ENCODE measurements at places on chromosomes 7 and 10.

DNA sequence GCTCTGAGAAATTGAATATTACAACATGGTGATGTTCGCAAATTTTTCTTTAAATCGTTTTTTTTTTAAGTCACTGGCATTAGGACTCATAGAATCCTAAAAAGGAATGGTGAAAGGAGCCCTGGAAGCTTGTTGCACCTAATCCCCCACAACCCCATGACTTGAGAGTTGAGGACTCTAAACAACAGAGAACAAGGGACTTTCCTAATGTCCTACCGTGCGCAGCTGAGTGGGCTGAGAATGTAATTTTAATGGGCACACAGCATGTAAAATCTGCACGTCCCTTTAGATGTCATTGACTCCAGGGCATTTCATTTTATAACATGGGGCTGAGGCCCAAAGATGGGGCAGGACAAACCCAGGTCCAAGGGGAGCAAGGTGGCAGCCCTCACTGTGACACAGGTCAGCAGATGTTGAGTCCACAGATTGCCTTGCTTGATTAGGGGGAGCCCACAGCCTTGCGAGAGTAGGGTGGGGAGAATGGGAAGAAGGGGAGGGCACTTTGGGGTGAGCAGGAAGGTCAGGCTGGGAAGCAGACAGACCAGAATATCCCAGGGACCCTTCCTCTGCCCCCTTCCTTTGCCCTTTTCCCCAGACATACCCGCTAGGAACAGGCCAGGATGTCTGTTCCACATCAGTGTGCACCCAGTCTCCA is 208.4 kb upstream of the ZMIZ1 start:
- DNase-seq: no peak

- DNase-seq: no peak
Observed at GRCh38 chr7:151821226-151821625, 55.7 kb downstream of the PRKAG2 start.

DNA sequence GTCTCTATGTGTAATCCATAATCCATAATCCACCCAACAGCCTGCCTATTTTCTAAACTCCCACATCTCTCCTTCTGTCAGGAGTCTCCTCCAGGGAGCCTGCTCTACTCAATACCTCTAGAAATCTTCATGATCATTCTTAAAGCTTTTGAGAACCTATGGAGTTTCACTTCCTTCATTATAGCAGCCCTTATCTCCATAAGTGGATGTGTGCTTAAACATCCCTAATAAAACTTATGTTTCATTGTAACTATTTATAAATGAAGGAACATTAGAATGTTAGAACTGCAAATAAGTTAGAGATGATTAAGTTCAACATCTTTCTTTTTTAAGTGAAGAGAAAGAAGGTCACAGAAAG is 8.5 kb downstream of the CPED1 start:
- no peak for DNase-seq

- DNase-seq: no peak
Observed at GRCh38 chr7:135714534-135715009, 13.4 kb downstream of the SLC13A4 start.

DNA sequence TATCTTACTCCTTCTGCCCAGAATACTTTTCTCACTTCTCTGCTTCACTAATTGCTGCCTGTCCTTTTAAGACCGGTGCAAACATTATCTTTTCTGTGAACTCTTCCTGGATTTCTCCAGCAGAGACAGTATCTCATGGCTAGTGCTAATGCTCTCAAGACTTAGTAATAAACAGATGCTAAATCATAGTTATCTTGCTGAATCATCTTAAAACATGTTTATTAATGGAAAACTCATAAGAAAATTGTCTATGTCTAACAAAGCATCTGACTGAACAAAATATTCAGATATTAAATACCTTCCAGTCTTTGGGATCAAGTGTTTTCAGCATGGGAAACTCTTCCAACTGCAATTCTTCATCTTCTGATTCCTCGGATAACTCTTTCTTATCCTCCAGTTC is 3.1 kb downstream of the DNAJC2 start:
- DNase-seq: no peak

All from dermis blood vessel endothelial cell (primary cell).